ENCODE measurements at places on chromosomes 4 and X.

GRCh38 chrX:11305641-11306040 is 12.4 kb downstream of the AMELX start:
- DNase-seq: no peak

- DNase-seq: no peak
Observed at GRCh38 chr4:106194801-106195200, 121.2 kb downstream of the TBCK start.

DNA sequence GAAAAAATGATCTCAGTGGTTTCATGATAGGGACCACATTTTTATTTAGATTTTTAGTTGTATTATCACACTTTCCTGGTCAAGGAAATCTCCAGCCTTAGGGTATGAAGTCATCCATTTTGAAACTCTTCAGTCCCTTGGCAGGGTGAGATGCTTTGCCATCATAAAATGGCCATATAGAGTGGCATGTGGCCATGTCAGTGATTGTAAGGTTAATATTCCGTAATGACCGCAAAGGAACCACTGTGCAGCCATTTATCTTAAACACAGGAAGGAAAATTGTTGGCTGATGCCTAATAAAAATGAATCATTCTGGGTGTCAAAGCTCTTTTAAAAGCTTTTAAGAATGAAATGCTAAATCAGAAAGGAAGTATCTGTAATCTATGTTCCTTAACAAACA is 35.6 kb downstream of the COMMD8 start:
- no peak for DNase-seq

- DNase-seq: no peak
Observed at GRCh38 chr4:113556382-113557134, 205.0 kb downstream of the CAMK2D start.

- no peak for DNase-seq
Observed at GRCh38 chr4:85515701-85516100, 40.8 kb downstream of the ARHGAP24 start.

DNA sequence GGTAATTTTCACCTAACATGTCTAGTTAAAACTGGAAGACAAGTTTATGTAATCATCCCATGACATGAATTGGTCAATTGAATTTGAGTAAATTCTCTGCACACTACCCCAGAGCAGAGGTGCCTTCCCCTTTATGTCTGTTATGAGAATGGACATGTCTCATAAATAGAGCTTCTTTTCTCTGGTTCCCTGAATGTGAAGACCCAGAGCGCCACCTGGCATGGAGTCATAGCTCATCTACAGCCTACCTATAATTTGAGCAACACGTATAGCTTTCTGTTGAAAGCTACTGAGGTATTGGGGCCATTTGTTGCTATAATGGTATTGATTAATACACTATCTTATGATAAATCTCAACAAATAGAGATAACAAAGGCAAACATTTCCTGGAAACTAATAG is 626.5 kb upstream of the GALNTL6 start:
- no peak for DNase-seq

GRCh38 chrX:39907964-39908661 is 189.6 kb downstream of the BCOR start:
- DNase-seq: no peak

GRCh38 chr4:177297785-177298391 is 11.8 kb upstream of the NEIL3 start:
- DNase-seq: no peak

DNA sequence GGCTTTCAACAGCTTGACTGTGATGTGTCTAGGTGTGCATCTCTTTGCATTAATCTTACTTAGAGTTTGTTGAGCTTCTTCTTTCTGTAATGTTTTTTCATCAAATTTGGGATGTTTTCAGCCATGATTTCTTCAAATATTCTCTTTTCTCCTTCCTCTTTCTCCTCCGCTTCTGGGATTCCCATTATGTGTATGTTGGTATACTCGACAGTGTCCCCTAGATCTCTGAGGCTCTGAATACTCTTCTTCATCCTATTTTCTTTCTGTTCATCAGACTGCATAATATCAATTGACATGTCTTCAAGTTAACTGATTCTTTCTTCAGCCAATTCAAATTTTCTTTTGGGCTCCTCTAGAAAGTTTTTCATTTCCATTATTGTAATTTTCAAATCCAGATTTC is 25.9 kb downstream of the STPG2 start:
- no peak for DNase-seq

- DNase-seq: peak; percentile 10
Observed at GRCh38 chrX:41009850-41010846, 75.1 kb upstream of the USP9X start.

DNA sequence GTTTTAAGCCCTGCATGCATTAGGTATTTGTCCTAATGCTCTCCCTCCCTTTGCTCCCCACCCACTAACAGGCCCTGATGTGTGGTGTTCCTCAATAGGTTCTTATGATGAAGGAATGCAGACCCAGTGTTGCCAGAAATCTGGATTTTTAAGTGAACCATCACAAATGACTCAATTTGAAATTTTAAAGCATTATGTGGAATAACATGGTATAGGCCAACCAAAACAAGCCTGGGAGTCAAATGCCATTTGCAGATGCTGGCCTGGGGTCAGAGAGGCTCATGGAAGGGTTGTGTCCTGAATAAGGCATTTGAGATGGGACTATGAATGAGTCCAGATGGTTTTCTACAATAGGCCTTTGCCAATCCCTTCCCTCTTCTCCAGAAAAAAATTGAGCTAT is 179.6 kb downstream of the SHROOM3 start:
- no peak for DNase-seq

DNA sequence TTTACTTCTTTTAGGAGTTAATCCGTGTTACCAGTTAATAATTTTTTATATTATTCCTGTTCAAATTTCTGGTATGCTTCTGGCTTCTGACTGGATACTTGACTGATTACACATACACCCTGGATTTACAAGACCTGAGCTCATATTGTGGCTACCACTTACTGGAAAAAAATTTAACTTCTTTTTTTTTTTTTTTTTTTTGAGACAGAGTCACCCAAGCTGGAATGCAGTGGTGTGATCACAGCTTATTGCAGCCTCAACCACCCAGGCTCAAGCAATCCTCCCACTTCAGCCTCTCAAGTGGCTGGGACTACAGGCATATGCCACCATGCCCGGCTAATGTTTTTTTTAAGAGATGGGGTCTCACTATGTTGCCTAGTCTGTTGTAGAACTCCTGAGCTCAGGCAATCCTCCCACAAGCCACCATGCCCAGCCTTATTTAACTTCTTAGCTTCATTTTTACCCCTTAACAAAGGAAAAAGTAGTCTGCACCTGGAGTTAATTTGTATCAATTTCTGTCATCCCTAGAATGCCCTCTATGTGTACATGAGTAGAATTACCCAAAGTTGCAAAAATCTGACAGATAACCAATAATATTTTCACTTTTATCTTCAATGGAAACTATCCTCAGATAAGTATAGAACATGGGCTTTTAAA is 50.3 kb downstream of the TMEM165 start:
- no peak for DNase-seq

GRCh38 chr4:186852073-186852420 is 128.4 kb upstream of the FAT1 start:
- no peak for DNase-seq

GRCh38 chr4:36138220-36138619 is 106.1 kb downstream of the ARAP2 start:
- no peak for DNase-seq

- no peak for DNase-seq
Observed at GRCh38 chr4:182577411-182577810, 334.2 kb downstream of the TENM3 start.

DNA sequence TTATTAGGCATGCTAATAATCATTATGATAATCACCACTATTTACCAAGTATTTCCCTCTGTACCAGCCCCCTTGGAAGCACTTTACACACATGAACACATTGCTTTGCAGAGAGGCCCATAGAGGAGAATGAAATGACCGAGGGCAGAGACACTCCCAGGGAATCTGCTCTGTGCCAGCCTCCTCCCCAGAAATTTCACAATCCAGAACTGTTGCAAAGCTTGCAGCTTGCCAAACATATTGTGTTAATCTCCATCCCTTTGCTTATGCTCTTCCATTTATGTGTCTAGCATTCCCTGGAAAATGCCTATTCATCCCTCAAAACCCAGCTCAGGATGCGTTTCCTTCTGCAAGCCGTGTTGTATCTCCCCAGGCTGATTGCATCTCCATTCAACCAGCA is 37.8 kb downstream of the CYTL1 start:
- DNase-seq: no peak

DNA sequence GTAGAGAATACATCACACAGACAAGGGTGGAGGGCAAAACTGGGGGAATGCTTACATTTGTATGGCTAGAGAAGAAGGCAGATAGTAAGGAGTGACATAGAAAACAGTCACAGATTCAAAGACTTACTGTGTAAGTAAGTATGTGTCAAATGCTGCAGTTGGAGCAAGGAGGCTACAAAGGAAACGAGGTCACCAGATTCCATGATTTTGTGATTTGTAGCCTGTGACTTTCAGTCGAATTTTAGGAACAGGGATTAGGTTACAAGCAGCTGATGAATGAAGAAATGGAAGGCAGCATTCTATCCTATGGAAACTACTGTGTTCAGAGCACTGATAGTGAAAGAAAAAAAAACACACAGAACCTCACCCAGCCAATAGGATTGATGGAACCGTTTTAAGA is 407.9 kb downstream of the IL15 start:
- DNase-seq: no peak

DNA sequence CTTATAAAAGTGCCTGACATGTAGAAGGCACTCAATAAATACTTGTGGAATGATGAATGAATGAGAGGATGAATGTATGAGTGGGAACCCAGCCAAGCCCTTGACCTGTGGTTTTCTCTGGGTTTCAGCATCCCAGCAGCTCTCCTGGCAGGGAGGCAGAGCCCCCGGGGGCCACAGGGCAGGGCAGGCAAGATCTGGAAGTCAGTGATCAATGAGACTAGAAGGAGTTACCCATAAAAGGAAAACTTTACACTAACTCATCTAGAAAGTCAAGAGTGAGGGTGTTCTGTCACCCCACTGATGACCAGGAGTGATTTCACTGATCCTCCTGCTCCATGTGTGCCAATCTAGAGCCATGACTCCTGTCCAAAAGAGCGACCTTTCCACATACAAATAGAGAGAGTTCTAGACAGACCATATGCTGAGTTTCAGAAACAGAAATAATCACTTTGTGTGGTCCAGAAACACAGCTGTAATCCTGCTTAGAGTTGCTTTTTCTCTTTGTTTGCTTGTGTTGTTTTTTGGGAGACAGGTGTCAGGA is 37.4 kb downstream of the MGARP start:
- no peak for DNase-seq

GRCh38 chr4:24551492-24552289 is 32.7 kb downstream of the DHX15 start:
- DNase-seq: no peak

- DNase-seq: no peak
Observed at GRCh38 chrX:107823456-107823855, 2.2 kb upstream of the MID2 start.

DNA sequence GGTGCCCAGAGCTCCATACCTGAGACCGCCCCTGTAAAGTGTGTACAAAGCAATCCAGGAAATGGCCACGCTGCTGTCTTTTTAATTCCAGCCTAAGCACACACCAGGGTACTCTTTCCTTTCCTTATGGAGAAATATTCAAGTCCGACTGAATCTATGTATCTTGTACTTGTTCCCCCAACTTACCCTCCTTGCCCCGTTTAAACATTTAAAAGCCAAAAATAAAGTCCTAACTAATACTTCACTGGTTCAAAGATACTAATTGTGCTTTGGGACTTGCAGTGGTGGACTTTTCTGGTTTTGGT is 731 bp upstream of the AMMECR1 start:
- DNase-seq: no peak

- no peak for DNase-seq
Observed at GRCh38 chr4:23333556-23333945, 556.3 kb downstream of the PPARGC1A start.

DNA sequence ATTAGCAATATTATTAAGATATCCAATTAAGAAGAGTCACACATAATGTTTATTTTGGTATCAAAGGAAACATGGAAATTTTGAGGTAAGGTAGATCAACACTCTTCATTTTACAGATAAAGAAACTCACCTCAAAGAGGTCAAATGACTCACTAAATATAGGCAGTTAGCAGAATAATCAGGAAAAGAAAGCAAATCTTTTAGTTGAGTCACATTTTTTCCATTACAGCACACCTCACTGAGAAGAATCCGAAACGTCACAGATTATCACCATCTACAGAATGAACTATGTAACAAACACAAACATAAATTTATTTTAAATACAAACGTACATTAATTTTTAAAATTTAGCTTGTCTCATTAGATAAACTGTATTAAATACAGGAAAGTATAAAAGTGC is 70.1 kb downstream of the TMEM47 start:
- no peak for DNase-seq

DNA sequence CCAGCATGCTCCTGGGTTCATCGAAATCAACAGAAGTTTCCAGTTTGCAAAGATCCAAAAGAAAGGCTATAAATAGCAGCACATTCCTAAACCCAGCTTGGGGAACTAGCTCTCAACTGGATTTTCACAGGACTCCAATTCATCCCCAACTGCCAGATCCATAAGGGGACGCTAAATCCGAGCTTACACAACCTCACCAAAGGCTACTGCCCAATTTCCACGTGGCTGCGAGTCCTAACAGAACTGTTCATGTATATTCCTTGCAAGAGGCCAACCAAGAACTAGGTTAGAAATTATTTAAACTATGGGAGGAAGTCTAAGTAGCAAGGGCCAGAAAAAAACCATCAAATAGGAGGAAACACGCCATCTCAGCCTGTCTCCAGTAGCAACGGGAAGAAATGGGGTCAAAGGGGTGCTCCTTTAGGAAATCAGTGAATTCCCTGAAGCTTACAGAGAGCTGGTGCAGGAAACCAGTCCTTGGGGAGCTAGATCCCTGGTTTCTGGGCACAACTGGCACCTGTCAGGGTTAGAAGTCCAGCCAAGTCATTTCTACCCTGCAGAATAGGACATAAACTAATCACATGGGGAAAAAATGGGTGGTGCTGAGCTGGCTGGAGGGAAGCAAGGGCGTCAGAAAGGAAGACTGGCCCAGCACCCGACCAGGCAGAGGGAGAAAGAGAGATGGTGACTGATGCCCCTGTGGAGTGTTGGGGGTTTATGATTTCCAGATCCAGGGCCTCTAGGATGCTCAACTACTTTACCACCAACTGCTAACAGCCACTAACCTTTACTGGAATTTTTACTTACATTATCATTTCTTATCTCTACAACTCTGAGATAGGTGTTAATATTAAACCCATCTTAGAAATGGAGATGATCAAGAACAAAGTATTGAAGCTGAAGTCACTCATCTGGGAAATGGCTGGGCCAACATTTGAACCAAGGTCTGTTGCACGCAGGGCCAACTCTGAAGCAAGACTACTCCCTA is 20.5 kb downstream of the RELL1 start:
- DNase-seq: no peak

GRCh38 chr4:146029939-146030710 is 91.5 kb upstream of the ZNF827 start:
- no peak for DNase-seq

DNA sequence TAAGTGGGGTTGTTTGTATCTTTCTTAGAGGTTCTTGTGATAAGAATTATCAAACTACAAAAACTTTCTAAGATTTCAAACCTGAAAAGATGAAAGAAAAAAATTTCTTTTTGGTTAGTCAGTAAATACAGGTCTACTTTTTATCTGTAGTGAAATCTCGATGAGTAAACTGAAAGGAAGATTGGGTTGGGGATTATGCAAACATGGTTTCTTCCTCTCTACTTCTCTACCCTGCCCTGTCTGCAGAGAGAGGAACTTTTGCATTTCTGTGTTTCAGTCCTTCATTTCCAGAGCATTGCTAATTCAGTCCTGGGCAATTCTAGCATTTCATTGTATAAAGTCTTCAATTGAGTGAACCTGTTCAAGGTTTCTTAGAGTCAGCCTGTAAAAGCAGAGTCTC is 51.6 kb upstream of the IL2 start:
- no peak for DNase-seq
